Uterine smooth muscle cell (primary cell): ENCODE measurements at places on chromosomes 11 and 22. TPM values are rescaled to one million over a fixed set of nuclear protein-coding genes. Genes with fewer than 3 reads are reported as not detected.

The INS gene
- not detected in 2 replicates for total RNA-seq

The OR52I1 gene
- not detected in 2 replicates for total RNA-seq

The GLYATL2 gene
- 0.62 and 1.4 TPM in 2 replicates for total RNA-seq

The OR5P2 gene
- not detected in 2 replicates for total RNA-seq

The NPAS4 gene
- total RNA-seq = not detected in 2 replicates

The MICALL1 gene
- 37.2 and 38.0 TPM in 2 replicates for total RNA-seq

The CHCHD10 gene
- total RNA-seq = 0.33 and 1.00 TPM in 2 replicates

The SYT7 gene
- total RNA-seq = 31.4 and 43.6 TPM in 2 replicates

The TMPRSS5 gene
- under 0.01 and 0.50 TPM in 2 replicates for total RNA-seq

The SLC17A6 gene
- not detected in 2 replicates for total RNA-seq

The KCNK7 gene
- 0.11 TPM in 1 of 2 replicates, not detected in the other for total RNA-seq

The TRIM48 gene
- total RNA-seq = not detected in 2 replicates

The OR1S2 gene
- total RNA-seq = not detected in 2 replicates

The HBG2 gene
- not detected in 2 replicates for total RNA-seq

The ROBO4 gene
- 1.1 and 3.0 TPM in 2 replicates for total RNA-seq
